ENCODE measurements at places on chromosomes 5 and 9. TPM values are rescaled to one million over a fixed set of nuclear protein-coding genes. Genes with fewer than 3 reads are reported as not detected.

PNPLA7 gene
- total RNA-seq = 6.7 TPM

GRCh38 chr5:158695595-158696330 is 404.0 kb downstream of the EBF1 start:
- peak; percentile 85 for DNase-seq

RNF130 gene
- total RNA-seq = 104 TPM

GRCh38 chr5:151868451-151868850 is 56.2 kb downstream of the GLRA1 start:
- DNase-seq = no peak

- DNase-seq = no peak
These were observed 10.4 kb downstream of the CAAP1 start for GRCh38 chr9:26882154-26882553.

HEMGN gene
- not detected for total RNA-seq

PCDHGA5 gene
- 4.6 TPM for total RNA-seq

- no peak for DNase-seq
These were observed 140.3 kb downstream of the RASEF start for GRCh38 chr9:82922686-82923085.

DNA sequence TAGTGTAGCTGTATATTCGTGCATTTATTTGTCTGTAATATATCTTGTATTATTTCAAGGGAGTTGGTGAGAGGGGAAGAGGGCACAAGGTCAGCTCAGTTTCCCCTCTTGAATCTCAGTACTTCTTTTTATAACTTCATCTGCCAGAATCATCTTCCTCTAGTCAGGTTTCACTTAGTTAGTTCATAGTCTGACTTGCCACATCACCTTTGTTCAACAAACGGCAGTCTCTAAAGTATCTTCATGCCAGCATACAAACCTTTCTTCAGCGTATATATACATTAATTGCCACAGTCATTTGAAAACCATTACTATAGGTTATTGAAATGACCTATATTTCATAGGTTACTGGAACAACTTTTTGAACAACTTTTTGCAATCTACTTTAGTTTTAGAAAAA is 1.6 kb downstream of the ECM2 start:
- no peak for DNase-seq

- DNase-seq = no peak
These were observed 70.4 kb upstream of the FBXW11 start for GRCh38 chr5:172076761-172077244.

MROH2B gene
- total RNA-seq = not detected

TMEM8B gene
- 44.4 TPM for total RNA-seq

DNA sequence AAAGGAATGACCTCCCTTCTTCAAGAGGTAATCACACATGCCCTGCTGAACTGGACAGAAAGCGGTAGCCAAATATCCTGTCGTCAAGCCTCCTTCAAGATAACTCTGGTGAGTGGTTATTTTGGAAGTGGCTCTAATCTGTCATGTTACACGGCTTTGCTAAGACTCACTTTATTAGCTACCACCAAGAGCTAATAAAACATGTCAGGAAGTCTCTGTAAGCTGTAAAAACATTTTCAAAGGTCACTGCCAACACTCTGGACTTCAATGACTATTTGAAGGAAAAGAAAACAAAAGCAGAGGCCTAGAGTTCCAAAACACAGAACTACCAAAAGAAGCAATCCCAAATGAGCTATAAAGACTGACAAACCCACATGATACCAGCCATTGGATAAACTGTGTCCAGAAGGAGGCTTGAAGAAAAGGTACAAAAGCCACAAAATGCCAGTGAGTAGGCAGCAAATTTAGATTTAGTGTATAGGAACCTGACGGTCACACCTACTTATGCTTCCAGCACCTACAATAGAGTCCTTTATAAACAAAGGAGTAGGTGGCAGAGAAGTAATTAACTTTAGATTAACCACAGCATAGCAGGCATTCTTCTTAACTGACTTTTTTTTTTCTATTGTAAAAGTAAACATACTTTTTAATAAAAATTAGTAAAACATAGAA is 97.3 kb upstream of the EQTN start:
- no peak for DNase-seq

DNA sequence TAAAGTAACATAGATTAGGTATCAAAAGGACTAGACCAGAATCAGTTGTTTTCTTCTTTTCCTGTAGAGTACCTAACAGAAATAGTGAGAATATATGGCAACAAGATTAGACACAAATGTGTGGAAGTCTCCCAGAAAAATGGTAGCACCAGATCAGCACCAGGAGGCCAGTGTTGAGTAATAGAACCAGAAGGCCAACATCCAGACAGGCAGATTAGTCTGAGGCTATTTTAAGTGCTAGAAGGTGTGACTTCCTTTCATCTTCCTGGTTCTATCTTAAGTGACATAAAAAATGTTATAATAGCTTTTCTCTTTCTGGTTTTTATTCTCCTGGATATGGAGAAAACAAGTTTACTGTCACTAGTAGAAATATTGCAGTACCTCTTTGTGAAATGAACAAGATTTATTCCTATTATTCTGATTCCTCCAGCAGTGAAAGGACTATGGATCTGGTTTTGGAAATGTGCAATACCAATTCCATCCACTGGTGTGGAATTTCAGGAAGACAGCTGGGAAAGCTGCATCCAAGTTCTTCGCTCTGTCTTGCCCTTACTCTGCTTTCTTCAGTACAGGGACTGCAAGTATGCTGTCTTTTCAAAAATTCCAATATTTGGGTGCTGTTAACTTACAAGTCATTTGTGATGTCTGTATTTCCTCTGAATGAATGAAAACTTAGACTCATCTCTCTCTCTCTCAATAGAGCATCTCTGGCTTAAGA is 39.1 kb downstream of the SHLD3 start:
- no peak for DNase-seq

- no peak for DNase-seq
These were observed 5.0 kb upstream of the ZNF462 start for GRCh38 chr9:106857811-106858470.

DNA sequence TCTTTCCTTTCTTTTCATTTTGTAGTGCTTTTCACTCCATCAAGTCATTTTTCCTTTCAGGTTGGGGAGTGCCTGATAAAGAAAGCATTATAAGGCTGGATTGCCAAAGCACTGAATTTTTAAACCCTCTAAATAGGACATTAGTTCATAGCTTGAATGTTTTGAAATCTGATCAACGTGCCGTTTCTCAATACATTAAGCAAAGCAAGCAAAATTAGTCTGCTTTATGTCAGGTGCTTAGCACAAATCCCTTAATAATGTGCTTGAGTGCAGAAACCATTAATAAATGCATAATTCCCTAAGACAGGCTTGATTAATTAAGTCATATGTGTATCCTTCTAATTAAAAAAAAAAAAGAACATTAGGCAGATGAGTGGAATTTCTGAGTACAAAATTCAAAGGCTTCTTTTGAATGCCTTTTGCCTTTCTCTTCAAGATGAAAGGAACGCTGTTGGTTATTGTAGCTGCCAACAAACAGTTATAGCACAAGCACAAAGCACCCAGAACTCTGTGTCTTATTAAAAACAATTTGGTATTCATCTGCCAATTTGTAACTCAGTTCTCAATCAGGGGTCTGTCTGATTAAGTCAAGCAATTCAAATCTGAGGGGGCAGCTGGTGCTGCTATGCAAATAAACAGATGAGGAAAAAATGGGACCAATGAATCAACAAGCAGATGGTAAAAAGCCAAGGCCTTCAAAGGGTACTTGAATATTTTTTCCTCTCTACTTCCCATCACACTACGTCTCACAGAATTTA is 233.7 kb downstream of the TLE1 start:
- no peak for DNase-seq

GRCh38 chr5:143733665-143734455 is 78.1 kb upstream of the HMHB1 start:
- no peak for DNase-seq
